RCC 7860 (cell line): ENCODE measurements at places on chromosomes 1 and 21.
A peak's percentile ranks its signal among the peaks of the same experiment; 100 is the strongest.

DNA sequence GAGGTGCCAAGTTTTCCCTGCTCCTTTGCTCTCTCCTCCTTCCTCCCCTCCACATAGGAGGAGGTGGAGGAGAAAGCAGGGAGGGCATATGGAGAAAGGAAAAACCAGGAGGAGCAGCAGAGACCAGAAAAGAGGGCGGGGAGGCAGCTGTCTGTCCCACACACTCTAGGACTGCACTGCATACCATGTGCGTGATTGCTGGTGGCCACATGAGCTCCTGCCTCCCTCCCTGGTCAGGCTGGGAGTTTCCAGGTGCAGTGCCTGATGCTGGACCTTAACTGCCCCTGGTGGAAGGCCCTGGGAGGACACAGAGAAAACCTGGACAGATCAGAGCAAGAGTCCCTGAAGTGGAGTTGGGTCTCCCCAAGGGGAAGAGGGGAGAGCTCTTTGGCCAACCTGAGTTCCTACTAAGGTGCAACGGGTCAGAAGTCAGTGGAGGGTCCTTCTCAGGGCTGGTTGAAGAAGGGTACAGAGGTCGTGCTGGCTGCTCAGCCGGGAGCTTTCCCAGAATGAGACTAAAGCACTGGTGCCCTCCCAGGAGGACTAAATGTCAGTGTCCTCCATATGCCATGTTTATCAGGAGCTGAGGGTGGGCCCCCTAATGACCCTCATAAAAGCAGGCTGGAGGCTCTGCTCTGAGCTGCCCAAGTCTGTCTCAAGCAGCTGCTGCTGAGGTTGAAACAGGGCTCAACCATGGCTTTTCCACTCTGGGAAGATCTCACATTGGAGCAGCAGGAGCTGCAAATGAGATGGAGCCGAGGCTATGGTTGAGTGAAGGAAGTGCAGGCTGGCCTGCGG, 3.5 kb upstream of the LGR6 start:
- DNase-seq, result peak; percentile 20

DNA sequence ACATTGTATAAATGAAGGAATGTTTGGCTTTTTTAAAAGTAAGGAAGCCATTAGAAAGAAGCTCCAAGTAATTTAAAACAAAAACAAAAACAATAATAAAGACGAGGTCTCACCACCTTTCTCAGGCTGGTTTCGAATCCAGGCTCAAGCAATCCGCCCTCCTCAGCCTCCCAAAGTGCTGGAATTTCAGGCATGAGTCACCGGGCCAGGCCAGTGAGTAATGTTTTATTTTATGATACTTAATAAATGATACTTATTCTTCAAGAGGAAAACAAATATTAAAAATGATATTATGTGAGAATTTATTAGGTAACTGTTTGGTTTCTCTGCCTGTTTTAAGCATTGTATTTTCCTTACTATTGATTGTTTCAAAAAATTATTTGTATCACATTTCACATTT, 201.4 kb upstream of the BRINP3 start:
- no peak for DNase-seq

GRCh38 chr1:100847361-100848082, 47.1 kb downstream of the EXTL2 start:
- peak; percentile 29 for DNase-seq

GRCh38 chr1:178926046-178926445, 55.2 kb upstream of the ANGPTL1 start:
- DNase-seq, result no peak

DNA sequence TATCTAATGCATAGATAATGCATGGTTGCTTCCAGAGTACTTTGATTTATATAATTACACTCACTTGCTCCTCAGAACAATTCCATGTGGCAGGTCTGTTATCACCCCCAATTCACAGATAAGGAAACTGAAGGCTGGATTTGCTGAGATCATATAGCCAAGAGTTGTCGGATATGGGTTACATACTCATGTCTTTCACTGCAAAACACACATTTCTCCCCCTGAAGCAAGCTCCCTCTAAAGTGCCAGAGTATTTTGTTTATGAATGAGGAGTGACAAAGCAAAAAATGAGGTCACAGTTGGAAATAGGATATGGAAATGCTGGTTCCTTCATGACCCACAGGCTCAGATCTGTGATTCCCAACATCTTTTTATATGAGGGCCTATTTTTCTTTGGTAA, 134.2 kb downstream of the ROR1 start:
- DNase-seq, result no peak

GRCh38 chr1:246497331-246497915, 9.7 kb downstream of the SMYD3 start:
- peak; percentile 60 for DNase-seq

- no peak for DNase-seq
Observed at GRCh38 chr1:227763246-227764018, 28.2 kb downstream of the SNAP47 start.

DNA sequence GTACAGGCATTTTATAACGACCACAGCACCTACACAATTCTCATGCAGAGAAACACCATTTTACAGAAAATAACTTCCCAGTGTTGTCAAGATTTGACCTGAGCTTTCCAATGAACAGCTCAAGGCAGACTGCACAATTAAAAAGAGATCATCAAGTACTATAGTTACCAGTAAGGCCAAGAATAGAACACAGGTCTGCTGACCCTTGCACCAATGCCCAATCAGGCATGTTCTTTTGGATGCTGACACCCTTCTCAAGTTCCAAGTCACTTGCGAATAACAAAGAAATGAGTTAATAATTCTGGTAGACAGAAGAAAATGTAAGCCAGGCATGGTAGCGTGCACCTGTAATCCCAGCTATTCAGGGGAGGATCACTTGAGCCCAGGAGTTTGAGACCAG, 101.9 kb downstream of the SLC45A1 start:
- no peak for DNase-seq

DNA sequence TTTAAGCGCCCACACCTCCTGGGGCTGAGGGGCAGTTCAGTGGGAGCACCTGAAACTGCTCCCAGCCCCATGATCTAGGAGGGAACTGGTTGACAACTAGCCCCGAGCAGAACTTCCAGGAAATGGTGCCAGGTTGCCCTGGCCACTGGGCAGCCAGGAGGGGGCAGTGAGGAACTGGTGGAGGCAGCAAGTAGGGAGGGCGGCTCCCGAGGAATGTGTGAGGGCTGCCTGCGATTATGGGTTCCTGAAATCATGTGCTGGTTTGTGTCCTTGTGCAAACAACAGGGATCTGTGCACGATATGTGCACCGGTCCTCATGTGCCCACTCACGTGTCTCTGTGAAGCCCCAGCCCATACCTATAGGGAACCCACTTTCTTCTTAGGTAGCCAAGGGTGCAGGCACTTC, 9.9 kb downstream of the GPR3 start:
- peak; percentile 30 for DNase-seq

DNA sequence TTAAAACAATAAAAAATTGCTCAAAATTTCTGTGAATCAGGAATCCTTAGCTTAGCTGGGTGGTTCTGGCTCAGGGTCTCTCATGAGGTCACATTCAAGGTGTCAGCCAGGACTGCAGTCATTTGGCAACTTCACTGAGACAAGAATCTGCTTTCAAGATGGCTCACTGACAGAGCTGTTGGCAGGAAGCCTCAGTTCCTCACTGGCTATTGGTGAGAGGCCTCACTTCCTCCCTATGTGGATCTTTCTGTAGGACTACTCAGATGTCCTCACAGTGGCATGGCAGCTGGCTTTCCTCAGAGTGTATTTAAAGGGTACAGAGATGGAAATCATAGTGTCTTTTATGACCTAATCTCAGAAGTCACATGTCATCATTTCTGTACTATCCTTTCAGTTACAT, 785.7 kb downstream of the ADGRL2 start:
- no peak for DNase-seq
